ENCODE measurements at places on chromosomes 1 and 21.

DNA sequence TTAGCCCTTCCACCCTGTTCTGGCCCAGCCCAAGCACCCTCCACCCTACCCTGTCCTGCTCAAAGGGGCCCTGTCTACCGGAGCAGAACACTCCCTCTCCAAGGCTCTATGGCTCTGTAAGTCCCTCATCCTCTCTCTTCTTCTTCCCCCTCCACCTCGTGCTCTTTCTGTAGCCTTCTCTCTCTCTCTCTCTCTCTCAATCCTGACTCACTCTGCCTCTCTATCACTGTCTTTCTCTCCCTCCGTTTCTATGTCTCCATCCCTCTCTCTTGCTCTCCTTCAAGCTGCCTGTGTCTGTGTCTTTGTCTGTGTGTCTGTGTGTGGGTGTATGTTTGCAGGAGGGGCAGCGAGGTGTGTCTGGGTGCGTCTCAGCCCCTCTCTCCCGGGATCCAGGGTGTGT is 1.3 kb upstream of the ZNF678 start:
- DNase-seq = no peak
- H3K4me1 ChIP-seq = peaks cover 4% of the 10 kb centered on the region
- peaks cover 58% of the 10 kb centered on the region for H3K27me3 ChIP-seq
- no peak overlapping the region for H3K4me3 ChIP-seq
- no peaks in the 10 kb centered on the region for H3K36me3 ChIP-seq
- H3K27ac ChIP-seq = no peak overlapping the region

DNA sequence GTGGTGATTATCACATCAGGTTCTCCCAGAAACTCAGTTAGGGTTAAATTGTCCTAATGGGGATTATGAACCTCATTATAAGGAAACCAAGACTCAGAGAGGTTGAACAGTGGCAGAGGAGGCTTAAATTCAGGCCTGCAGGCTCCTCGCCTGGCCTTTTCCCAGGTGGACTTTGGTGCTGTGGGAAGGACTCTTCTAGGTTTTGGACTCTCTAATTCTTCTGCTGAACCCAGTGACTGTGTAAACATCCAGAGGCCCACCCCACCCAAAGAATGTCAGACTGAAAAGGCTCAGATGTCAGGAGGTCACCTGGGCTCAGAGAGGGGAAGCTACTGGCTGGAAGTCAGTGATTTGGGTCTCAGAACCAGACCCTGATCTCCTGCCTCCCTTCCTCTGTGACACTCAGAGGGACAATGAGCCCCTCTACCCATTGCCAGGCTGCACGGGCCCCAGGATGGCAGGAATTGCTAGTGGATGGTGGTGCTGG is 2.5 kb downstream of the ZNF362 start:
- no peak overlapping the region for H3K4me3 ChIP-seq
- H3K27me3 ChIP-seq = peaks cover 5% of the 10 kb centered on the region
- DNase-seq = no peak
- peaks cover 6% of the 10 kb centered on the region for H3K36me3 ChIP-seq

GRCh38 chr21:37532868-37533780 is 166.6 kb downstream of the DYRK1A start:
- no peaks in the 10 kb centered on the region for H3K4me1 ChIP-seq
- H3K4me3 ChIP-seq = no peak overlapping the region
- peaks cover 14% of the 10 kb centered on the region for H3K27me3 ChIP-seq
- no peak for DNase-seq
- no peaks in the 10 kb centered on the region for H3K36me3 ChIP-seq

- H3K27ac ChIP-seq = no peak overlapping the region
- no peaks in the 10 kb centered on the region for H3K4me1 ChIP-seq
- H3K27me3 ChIP-seq = no peaks in the 10 kb centered on the region
- no peak overlapping the region for H3K4me3 ChIP-seq
- DNase-seq = no peak
These were observed 79.2 kb downstream of the ATP5PO start for GRCh38 chr21:33836408-33836807.

DNA sequence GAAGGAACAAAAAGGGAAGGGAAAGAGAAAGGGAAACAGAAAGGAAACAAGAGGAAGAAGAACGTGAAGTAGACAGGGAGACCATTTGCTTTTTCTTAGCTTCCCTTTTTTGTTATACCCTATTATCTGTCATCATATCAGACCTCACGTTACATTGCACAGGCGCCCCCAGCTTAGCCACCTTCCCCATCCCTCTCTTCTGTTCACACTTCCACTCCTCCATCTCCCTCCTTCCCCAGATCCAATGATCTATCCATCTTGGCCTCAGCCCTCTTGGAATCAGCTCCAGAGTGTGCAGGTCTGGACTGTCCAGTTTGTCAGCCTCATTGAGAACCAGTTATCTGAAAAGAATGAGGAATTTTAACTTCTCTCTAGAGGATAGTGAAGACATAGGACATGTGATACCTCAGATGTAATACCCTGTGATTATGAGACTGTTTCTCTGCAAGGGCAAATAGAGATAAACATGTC is 101.1 kb upstream of the ERRFI1 start:
- H3K27ac ChIP-seq = peak overlapping the region; percentile 64
- H3K4me3 ChIP-seq = no peak overlapping the region
- no peaks in the 10 kb centered on the region for H3K36me3 ChIP-seq
- no peak for DNase-seq
